ENCODE measurements at places on chromosomes 6 and 20.
A peak's percentile ranks its signal among the peaks of the same experiment; 100 is the strongest.

DNA sequence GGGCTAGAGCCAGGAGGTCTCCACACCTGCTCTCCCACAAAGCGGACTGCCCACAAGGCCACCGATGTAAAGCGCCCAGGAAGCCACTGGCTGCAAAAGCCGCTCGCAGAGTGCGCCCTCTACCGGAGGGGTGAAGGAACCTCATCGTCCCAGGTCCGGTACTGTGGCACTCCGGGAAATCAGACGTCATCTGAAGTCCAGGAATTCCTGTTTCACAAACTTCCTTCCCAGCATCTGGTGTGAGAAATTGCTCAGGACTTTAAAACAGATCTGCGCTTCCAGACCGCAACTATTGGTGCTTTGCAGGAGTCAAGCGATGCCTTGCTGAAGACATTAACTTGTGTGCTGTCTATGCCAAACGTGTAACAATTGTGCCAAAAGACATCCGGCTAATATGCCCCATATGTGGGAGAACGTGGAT lies 115.1 kb upstream of the ARID1B start:
- peak; percentile 80 for DNase-seq

- no peak for DNase-seq
Measured at GRCh38 chr6:139355172-139355571, 19.3 kb downstream of the CITED2 start.

DNA sequence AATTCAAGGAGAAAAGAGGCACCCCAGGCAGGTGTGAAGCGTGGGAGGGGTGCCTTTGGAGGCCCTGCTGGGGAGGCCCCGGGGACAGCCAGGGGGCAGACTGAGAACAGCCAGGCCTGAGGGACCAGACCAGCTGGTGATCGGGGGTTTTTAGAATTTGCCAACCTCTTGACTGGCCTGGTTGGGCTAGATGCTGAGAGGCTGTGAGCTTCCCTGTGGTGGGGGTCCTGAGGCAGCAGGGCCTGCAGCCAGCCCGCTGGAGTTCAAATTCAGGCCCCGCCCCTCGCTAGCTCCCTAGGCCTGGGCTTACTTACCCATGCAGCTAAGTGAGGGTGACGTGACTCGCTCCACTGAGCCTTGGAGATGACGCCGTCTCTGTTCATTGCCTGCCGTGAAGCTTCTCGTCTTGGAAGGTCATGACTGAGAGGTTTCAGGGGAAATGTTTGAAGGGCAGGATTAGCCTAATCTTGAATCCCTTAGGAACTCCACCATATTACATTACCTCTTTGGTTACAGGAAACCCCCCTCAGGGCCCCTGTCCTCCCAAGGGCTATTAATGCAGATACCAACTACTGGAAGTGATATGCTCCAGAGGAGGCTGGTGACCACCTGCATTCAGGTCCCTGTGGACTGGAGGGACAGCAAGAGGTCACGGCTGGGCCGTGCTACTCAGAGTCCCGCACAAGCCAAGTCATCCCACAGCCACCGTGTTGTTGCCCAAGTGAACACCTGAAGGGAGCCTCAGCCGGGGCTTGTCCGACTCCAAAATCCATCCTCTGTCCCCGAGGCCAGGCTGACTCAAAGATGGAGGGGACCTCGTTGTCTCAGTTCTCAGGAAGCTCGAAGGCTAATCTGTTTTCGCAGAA lies 73.9 kb upstream of the DUSP22 start:
- no peak for DNase-seq

DNA sequence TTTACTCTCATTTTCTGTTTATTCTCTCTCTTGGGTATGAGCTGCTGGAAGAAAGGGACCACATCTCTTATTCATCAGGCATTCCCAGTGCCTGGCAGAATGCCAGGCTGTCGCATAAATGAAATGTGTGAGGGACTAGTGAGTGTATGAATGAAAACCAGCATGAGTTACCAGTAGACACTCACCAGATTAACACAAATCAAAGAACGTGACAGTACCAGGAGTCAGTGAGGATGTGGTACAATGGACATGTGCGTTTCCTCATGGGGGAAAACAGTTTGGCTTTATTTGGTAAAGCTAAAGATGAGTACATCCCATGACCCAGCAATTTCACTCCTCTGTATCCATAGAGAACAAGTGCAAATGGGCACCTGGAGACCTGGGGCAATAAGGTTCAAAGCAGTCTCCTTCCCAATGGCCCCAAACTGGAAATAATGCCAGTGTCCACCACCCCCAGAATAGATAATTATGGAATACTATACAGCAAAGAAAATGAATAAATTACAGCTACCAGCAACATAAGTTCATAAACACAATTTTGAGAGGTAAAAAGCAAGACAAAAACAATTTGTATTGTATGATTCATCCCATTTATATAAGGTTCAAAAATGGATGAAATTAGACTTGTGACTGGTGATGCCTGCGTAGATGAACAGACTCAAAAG lies 93.3 kb downstream of the CDH22 start:
- DNase-seq = no peak

DNA sequence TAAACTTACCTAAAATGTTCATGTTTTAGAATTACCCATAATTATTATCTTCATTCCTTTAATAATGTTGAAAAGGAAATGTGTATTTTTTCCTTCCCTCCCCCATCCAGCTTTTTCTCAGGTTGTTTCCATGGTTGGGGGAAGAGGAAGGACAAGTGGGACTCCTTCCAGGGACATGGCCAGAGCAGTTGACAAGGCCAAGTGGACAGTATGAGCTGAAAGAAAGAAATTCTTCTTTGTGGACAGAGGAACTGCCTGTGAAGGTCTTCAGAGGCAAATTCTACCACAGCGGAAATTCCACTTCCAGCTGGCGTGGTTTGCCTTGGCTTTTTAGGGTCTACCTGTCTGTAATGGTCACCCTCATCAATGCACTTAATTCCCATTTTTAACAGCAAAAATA lies 33.8 kb downstream of the RIN2 start:
- no peak for DNase-seq

- no peak for DNase-seq
Measured at GRCh38 chr6:148452876-148453275, 110.2 kb downstream of the SASH1 start.

- no peak for DNase-seq
Measured at GRCh38 chr6:142699391-142699790, 245.6 kb downstream of the HIVEP2 start.

DNA sequence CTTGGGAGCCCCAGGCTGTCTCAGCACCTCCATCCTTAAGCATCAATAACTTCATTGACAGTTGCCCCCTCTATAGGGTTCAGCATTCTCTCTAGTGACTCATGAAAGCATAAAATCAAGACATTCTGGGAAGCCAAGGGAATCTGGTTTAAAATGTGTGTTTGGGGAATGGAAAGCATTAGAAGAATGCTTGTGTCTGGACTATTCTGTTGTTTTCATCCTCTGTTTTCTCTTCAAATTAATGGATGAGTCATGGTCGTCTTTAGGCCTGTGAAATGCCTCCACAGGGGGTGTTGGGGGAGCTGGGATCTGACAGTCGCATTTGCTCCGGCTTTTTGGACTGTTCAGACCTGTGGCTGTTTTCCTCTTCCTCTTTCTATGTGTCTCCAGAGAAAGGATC lies 279.7 kb downstream of the CDC5L start:
- DNase-seq = peak; percentile 58

- DNase-seq = no peak
Measured at GRCh38 chr6:6224933-6225486, 95.5 kb downstream of the F13A1 start.

DNA sequence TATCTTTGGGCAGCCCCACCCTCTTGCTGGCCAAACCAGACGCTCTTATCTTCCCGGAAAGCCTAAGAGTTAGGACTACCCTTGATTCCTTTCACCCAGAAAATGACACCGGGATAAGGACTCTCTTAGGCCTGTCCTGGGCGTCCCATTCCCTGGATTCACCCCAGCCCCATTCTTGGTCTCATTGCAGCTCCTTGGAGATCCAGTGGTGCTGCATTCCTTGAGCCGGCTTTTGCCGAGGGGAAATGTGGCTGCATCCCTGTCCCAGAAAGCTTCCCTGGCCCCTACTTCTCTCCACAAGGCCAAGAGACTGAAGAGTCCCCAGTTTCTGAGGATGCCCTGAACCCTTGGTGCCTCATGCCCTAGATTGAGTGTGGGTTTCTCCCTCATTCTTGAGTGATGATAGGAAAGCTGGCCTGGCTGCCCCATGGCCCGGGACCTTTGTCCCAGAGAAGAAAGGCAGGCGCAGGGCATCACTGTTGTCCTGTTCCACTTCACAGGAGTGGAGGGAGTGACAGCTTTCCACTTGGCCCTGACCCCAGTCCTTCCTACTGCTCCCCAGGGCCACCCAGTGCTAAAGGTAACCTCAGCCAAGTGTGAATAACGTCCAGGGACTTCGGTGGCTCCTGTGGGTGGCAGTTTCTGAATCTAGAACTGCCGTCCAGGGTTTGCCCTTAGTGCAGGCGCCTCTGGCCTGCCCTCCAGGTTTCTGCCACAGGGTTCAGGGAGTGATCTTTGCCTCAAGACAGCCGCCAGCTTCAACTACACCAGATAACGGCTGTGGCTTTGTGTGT lies 42.7 kb upstream of the MYL9 start:
- DNase-seq = no peak

DNA sequence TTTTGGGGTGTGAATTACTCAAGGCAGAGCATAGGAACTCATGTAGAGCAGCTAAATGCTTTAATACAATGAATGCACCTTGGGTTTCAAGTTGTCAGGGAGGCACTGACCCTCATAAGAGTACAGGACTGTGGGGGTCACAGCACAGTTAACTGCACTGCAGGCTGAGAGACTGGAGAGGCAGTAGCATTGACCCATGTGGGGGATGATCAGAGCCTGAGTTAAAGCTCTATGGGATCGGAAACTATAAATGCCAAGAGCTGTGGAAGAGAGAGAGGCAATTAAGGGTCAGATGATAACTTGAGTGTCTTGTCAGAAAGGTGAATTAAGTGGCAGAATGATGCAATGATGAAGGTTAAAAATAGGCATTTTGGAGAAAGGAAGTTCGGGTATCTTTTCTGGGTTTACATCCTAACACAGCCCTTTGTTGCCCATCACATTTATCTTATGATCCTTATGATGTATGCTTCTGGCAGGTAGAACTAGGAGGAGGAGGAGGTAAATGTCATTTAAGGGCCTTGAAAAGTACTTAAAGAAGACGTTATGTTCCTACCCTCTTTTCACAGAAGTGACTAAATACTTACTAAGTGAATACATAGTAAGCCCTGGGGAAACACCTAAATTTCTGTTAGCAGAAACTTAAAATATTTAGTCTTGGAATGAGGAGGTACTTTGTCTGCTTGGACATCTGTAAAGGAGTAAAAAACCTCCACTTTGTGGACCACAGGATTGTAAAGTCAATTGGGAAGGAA lies 24.2 kb downstream of the LRRC1 start:
- no peak for DNase-seq

GRCh38 chr20:24619212-24619611 lies 149.8 kb downstream of the SYNDIG1 start:
- DNase-seq = no peak

DNA sequence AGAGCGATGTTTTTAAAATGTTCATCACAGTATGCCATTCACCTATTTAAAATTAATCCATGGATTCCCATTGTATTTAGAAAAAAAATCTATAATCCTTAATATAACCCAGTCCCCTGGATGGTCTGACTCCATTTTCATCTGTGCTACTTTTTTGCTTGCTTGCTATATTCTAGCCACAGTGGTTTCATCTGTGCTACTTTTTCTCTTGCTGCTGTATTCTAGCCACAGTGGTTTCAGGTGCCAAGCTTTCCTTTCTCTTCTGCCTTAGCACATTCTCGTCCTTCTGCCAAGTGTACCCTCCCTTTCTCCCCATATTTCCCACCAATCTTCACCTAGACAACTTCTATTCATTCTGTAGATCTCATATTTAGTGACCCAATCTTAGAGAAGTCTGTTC lies 33.3 kb upstream of the SOX4 start:
- no peak for DNase-seq

- no peak for DNase-seq
Measured at GRCh38 chr20:10318291-10319024, 99.8 kb downstream of the SNAP25 start.

- peak; percentile 78 for DNase-seq
Measured at GRCh38 chr20:37901654-37902503, 1.0 kb upstream of the VSTM2L start.

GRCh38 chr6:85580118-85580877 lies 13.4 kb downstream of the SNX14 start:
- no peak for DNase-seq

DNA sequence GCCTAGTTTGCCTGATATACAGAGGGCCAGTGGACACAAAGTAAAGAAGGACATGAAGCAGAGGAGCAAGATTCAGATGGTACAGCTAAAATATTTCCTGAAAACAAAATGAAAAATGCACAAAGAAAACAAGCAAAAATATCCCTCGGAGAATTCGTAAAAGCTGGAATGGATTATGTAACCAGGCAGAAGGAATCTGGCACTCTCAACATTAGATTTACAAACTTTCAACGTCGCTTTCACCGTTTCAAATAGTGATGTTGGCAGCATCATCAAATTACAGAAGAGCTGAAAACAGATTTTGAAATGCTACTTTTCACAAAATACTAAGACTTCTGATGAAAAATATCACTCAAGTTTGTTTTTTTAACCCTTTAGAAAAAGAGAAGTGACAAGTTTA lies 11.7 kb downstream of the SMLR1 start:
- DNase-seq = no peak

GRCh38 chr20:53382263-53382844 lies 211.3 kb downstream of the ZNF217 start:
- DNase-seq = no peak

GRCh38 chr6:50884364-50884763 lies 65.7 kb downstream of the TFAP2B start:
- DNase-seq = no peak

- peak; percentile 67 for DNase-seq
Measured at GRCh38 chr20:10672624-10673127, 1.1 kb downstream of the JAG1 start.

DNA sequence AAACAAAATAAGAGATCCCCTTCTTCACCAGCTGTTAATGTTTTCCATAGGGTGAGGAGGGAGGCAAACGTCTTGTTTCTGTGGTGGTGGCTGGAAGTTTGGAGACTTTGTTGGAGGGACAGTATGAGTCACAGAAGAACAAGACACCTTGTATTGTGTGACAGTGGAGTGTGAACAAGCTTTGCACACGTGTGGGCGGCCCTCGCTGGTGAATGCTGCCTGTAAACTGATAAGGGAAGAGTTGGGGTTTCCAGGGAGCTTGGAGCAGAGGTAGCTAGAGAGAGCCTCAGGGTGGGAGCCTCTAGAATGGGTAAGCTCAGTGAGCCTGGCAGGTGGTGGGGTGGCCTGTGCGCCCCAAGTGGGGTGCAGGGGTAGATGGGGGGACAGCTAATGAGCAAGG lies 78.3 kb downstream of the ZDHHC14 start:
- DNase-seq = no peak

All from right forelimb (tissue), 1 donor.